ENCODE measurements at places on chromosomes 4 and X. TPM values are rescaled to one million over a fixed set of nuclear protein-coding genes. Genes with fewer than 3 reads are reported as not detected.

Gene NKX6-1
- polyA plus RNA-seq: 0.05 TPM

GRCh38 chr4:171203425-171203824 is 609.8 kb upstream of the GALNTL6 start:
- no peak for DNase-seq

DNA sequence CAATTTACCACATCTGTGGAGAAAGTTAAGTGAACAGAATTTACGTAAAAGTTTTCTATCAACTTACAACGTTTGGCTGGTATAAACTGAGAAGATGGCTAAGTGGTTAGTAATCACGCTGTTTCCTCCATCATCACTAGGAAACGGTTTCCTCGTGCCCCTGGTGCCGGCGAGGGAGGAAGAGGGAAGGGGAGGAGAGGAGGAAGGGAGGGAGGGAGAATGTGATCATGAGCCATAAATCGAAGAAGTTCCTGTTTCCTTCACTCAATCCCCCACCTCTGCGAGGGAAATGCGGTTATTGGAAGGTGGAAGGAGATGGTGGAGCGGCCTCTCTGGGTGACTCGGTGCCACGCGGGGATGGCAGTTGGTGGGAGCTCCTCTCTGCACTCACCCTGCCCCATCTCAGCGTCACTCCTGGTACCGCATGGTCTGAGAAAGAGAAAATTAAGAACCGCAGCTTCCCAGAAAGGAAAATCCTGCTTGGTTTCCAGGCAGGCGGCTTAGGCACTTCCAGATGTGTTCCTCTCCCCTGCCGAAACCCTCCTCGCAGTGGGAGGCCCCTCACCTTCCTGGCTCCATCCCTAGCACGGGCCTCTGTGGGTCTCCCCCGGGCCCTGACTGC is 216.8 kb downstream of the AFAP1 start:
- DNase-seq: no peak

DNA sequence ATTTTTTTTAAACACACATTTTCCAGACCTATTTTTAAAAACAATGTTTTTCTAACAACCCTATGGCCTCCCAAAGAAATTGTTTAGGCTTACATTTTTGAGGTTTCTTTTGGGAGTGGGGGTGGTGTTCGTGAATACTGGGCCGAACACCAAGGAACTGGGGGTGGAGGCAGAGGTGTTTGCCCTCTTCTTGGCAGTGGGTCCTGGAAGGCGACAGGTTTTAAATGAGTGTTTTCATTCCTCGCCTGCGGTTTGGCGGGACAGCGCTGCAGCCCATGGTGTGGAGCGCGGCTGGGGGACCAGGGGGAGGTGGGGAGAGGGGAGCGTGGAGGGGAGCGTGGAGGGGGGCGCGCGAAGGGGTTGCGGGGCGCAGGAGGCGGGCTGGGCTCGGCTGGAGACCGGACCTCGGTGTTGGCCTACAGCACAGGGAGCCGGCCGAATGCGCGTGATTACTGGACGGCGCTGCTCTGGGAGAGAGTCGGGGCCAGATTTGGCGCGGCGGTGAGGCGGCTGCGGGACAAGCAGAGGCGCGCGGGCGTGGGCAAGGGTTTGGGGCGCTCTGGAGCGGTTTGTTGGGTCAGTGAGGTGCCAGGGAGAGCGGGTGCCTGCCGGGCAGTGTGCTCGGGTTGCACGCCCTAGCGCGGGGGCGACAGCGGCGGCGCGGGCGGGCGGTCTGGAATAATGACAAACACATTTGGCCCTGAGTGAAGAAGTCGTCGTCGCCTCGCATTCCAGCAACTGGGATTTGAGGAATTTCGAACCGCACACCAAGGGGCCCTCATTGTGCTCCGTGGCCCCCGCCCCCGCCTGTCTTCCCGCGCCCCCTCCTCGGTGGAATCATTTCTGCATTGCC is 764 bp downstream of the PDGFRA start:
- no peak for DNase-seq

Gene XAGE1A
- polyA plus RNA-seq: not detected

Gene MAP7D2
- polyA plus RNA-seq: 0.27 TPM

Data from AG04450 (cell line).